Stimulated activated CD4-positive, alpha-beta T cell treated with anti-CD3 and anti-CD28 coated beads, Interleukin-1b, Interleukin-23, amount 100 ng/mL, for 1 hour (primary cell): ENCODE measurements at places on chromosomes 7 and 10.

- DNase-seq: no peak
Measured at GRCh38 chr10:89479771-89480446, 55.5 kb downstream of the SLC16A12 start.

GRCh38 chr10:117214401-117214800, 17.1 kb downstream of the KCNK18 start:
- no peak for DNase-seq

DNA sequence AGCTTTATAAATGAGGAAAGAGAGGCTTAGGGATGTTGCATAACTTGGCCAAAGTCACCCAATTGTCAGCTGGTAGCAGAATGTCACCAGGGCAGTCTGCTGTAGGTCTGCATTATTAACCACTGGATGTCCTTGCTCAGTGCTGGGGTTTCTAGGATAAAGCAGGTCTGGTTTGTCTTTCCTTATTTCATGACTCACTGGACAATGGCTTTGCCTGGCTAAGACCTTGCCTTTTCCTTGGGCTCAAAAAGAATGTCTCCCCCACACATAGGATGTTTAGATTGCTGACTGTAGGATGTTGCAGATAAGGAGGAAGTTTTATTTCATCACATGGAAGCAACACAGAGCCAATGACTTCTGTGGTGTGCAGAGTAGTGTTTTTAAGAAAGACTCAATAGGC, 29.4 kb downstream of the WDFY4 start:
- DNase-seq: no peak

DNA sequence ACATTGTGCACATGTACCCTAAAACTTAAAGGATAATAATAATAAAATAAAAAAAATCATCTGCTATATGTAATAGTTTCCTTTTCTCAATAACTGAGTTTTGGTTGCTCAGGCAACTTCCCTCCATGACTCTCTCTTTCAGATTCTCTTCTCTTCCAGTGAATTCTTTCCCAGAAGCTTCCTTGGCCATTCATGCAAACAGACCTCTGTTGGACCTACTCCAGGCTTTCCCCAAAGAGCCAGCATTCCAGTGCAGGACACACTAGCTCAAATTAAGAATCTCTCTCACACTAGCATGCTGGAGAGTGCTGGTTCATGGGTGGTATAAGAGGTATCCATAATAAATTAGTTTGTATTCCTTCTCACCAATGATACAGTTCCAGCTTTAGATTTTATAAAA, 31.0 kb upstream of the ZEB1 start:
- no peak for DNase-seq

DNA sequence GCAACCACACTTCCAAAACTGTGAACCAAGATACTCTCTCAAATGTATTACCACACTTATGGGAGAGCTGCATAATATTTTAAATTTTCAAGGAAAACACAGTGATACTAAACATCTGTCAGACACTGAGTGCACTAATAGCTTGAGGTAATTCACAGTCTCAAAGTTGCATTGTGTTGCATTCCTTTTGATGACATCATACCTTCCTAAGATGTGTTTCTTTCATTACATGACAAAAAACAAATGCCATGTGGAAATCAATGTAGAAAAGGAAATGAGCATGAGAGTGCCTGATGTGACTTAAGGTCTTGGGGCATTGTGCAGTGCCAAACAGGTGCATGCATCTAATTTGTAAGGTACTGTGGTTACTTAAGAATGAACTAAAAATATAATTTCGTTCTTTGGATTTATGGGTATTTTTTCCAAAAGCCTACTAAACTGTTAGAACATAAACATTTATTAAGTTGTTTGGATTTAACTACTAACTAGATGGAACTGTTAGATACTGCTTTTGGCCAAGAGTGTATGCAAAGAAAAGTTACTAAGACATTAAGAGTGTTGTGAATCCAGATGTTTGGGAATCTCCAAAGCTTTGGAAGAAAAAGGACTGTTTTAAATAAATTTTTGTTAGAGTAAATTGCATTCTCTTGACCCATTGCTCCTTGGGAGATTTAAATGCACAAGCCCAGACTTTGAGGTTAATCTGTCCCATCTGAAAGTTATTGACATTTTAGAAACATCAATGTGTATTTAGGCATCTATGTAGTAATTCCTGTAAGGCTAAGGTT, 496.2 kb upstream of the SEMA3D start:
- DNase-seq: no peak

- no peak for DNase-seq
Measured at GRCh38 chr7:30863706-30864035, 48.0 kb upstream of the AQP1 start.
